ENCODE measurements at places on chromosomes 7 and 10.

- DNase-seq, result no peak
Measured at GRCh38 chr7:69722843-69723242, 124.6 kb downstream of the AUTS2 start.

GRCh38 chr7:15543256-15543655, 18.6 kb downstream of the AGMO start:
- no peak for DNase-seq

- DNase-seq, result peak; percentile 17
Measured at GRCh38 chr7:132709971-132710567, 133.8 kb upstream of the PLXNA4 start.

DNA sequence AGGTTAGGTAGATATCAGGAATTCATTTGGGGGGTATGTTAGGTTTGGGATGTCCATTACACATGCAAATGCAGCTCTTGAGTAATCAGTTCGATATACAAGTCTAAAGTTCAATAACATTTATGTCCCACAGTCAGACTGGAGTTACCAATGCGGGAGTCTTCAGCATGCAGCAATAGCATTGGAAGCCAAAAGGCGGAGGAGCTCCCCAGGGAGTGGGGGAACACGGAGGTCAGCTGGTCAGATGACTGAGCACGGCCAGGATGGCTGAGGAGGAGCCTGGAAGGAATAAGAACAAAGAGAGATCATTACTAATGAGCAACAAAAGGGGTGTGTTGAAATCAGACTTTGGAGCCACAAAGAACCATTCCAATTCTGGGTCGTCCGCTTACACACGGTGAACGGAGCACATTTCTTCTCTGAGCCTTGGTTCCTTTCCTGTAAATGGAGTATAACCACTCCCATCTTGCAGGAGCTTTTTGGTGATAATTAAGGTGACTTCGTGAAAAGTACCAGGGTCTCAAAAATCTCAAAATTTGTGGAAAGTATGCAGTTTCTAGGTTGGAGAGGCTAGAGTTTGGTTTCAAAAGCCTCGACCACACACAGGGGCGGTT, 478 bp upstream of the ZNF22 start:
- no peak for DNase-seq

DNA sequence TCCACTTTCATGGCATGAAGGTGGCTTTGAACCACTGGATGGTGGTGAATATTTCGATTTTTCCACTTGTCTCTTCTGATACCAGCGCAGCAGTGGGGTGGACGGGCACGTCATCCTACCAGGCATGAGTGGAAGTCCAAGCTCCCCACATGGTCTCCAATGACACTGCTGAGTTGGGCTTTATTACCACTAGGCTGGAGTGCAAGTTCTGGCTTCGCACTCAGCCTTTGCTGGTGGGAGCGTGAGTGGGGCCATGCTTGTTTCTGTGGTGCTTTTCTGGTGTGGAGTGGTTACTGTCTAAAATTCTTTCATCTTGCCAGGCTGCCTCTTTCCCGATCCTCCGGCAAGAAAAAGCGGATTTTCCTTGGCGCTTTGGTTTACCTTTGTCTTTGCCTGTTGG, 70.1 kb upstream of the SDK1 start:
- DNase-seq, result no peak

- DNase-seq, result no peak
Measured at GRCh38 chr7:14144538-14144937, 155.1 kb upstream of the ETV1 start.

DNA sequence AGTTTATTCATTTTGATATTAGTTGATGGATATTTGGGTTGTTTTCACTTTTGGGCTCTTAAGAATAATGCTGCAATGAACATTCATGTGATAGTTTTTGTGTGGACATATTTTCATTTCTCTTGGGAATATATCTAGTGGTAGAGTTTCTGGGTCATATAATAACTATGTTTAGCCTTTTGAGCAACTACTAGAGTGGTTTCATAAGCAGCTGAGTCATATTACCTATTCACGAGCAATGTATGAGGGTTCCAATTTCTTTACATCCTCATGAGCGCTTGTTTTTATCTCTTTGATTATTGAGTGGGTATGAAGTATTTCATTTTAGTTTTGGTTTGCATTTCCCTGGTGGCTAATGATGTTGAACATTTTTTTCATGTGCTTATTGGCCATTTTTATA, 182.6 kb downstream of the PON1 start:
- no peak for DNase-seq

- no peak for DNase-seq
Measured at GRCh38 chr10:72020914-72021809, 57.0 kb downstream of the CHST3 start.

GRCh38 chr10:49179699-49180443, 8.3 kb downstream of the TMEM273 start:
- DNase-seq, result peak; percentile 55

DNA sequence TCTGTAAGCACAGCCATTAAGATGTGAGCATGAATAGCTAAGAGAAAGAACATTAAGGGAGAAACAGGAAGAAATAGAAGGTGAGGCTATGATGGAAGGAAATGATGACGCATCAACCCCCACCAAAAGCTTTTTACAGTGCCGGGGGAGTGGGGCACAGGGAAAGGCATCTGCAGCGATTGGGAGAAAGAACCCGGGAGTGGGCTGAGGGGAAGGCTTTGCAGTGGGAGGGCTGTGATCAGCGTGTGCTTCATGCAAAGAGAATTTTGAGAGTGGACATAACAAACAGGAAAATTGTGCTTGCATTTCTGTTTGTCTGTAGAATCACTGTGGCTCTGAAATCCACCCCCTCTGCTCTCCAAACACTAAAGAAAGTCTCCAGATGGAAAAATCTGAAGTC, 250.8 kb downstream of the KCNMA1 start:
- no peak for DNase-seq

- DNase-seq, result no peak
Measured at GRCh38 chr7:79880312-79880711, 254.3 kb upstream of the GNAI1 start.

DNA sequence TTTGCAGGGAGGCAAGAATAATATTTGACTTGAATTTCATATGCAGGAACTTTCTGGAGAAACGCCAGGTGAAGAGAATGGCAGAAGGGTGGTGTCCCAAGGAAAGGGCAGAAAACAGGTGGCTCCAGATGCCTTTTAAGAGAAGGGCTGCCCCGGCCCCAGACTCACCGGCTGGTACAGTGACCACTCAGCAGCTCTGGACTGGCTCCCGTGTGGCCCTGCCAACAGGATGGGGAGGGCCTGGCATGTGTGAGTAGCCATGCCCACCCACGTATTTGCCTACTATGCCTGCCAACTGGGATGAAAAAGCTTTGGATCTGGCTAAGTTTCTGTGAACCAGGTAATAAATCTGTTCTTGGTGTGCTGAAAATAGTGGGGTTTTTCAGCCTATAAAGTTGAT, 159.5 kb downstream of the PRKAG2 start:
- no peak for DNase-seq

DNA sequence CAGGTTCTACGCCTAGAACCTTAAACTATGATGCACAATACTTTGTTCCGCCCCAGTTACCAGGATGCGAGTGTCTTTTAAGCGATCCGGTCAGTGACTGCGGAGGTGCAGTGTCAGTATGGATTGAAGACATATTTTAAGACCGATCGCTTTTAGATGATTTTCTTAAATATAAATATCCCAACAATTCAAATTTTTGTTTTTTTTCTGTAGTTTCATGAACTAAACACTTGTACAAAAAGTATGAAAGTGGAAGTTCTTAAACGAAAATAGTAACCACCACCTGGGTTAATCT, 835 bp downstream of the COMMD3 start:
- DNase-seq, result peak; percentile 43

GRCh38 chr7:19307554-19307953, 162.3 kb upstream of the FERD3L start:
- DNase-seq, result no peak

GRCh38 chr10:102322914-102323313, 72.6 kb upstream of the NFKB2 start:
- peak; percentile 73 for DNase-seq

DNA sequence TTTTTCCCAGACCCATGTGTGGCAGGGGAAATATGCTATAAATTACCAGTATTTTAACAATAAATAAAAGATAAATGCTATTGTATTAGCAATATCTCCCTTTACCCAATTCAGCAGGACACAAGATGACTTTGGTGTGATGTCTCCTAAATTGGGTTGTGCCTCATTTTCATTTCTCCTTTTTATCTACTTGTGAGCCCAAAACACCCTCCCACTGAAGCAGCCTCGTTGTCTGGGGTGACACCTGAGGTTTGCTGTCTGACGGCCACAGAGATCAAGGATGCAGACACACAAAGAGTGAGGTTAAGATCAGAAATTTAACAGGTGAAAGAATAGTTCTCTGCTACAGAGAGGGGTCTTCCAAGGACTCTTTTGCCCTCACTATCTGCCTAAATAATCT, 27.1 kb upstream of the CC2D2B start:
- DNase-seq, result no peak

- no peak for DNase-seq
Measured at GRCh38 chr7:35280902-35281301, 27.0 kb upstream of the TBX20 start.

GRCh38 chr10:51620131-51620530, 79.3 kb downstream of the CSTF2T start:
- no peak for DNase-seq

GRCh38 chr7:44212018-44212417, 11.2 kb downstream of the YKT6 start:
- no peak for DNase-seq

DNA sequence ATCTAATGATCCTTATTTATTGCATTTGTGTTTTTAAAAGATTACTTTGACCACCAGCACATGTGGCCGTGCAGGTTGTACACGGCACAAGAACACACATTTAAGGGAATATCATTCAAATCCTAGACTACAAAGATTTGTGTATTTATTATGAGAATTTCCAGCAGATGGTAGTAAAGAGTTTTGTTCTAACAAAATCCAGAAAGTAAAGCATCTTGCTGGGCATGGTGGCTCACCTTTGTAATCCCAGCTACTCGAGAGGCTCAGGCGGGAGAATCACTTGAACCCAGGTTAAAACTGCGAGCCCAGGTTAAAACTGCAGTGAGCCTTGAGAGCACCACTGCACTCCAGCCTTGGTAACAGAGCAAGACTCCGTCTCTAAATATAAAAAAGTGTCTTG, 31.5 kb downstream of the MACROH2A2 start:
- no peak for DNase-seq

DNA sequence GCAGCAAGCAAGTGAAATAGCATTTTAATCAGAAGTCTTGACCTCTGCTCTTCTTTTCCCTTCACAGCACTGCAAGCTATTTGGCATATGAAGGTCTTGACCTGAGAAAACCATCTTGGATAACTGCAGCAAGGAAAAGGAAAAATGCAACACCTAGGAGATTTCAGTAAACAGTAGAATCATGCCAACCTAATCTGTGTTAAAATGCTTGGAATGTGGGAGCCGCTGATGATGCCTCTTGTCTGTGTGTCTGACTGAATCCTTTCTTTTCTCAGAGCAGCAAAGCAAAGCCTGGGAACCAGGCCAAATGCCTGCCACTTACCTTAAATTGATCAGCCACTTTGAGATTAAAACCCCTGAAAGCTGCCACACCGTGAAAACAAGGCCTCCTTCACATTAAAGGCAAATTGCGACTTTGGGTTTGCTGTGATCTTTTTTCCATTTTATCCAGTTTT, 80.4 kb upstream of the CDK6 start:
- no peak for DNase-seq

- no peak for DNase-seq
Measured at GRCh38 chr10:86226781-86227201, 139.8 kb downstream of the GRID1 start.

DNA sequence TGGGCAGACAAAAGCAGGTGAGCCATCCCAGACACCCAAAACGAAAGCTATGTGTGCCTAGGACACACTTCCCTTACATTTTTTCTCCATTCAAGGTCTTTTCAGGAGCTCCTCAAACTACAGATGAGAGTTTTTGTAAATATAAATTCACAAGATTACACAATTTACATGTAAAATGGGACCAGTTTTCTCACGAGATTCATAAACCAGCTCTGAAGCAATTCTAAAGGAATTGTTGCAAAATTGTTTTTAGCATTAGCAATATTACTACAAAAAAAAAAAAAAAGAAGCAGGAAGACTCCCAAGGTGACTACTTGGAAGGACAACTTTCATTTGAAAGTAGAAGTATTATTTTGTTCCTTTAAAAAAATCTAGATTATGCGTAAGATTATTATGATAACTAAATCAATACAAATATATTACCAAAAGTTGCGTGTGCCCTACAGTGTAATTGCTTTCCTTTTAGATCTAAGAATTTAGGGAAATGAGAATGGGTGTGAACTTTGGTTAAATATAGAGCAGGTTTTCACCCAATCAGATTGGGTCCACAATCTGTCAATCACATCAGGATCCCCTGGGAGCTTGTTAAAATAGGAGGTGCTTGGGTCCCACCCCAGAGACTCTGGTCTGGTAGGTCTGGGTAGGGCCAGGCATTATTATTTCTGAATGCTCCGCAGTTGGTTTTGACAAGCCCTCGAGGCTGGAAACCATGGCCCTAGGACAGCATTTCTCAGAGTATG, 72.2 kb downstream of the TBXAS1 start:
- no peak for DNase-seq

- DNase-seq, result no peak
Measured at GRCh38 chr10:18261768-18262231, 121.6 kb downstream of the CACNB2 start.

GRCh38 chr7:49631071-49631815, 142.2 kb upstream of the VWC2 start:
- no peak for DNase-seq
